NCI-H446 treated with DMSO at 0.1 percent for 48 hours (cell line): ENCODE measurements at places on chromosomes 2 and 18.
A peak's percentile ranks its signal among the peaks of the same experiment; 100 is the strongest.

DNA sequence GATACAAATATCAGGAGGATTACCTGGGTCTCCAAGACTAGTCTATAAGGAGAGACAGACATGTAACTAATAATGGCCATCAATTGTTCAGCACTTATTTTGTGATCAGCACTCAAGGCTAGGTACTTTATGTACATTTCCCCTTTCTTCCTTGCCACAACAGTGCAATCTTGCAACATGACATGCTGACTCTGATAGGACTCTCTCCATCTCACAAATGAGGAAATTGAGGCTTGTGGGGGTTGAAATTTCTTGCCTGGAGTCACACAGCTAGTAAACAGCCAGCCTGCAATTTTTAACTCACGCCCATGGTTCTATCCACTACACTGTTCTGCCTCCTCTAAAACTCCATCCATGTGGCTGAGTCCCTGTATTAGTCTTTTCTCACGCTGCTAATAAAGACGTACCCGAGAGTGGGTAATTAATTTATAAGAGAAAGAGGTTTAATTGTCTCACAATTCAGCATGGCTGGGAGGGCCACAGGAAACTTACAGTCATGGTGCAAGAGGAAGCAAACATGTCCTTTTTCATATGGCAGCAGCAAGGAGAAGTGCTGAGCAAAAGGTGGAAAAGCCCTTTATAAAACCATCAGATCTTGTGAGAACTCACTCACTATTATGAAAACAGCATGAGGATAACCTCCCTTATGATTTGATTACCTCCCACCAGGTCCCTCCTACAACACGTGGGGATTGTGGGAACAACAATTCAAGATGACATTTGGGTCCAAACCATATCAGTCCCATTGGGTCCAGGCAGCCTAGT, 302.4 kb downstream of the PLCL1 start:
- DNase-seq = no peak

DNA sequence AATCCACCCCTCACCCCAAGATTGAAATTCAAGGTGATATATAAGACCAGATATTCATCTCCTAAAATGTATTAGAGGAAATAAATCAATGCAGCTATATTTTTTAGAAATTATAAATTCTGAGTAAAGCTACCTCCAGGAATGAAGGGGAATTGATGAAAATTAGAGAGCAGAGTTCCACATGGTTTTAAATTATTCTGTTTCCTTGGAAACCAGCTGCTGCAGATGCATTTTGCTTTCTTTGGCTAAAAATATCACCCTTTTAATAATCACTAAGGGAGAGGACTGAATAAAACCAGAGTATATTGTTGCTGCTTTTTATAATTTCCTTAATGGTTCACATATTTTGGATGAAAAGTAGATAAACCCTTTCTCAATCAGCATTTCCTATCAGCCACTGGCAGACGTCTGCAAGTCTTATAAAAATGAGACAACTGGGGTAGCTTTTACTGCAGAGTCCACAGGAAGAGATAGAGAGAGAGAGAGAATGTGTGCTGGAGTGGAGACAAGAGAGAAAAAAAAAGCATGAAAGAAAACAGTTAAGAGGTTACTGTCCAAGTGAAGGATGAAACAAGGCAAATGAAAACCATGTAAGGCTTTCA, 2.0 kb downstream of the CSRNP3 start:
- peak; percentile 56 for DNase-seq

DNA sequence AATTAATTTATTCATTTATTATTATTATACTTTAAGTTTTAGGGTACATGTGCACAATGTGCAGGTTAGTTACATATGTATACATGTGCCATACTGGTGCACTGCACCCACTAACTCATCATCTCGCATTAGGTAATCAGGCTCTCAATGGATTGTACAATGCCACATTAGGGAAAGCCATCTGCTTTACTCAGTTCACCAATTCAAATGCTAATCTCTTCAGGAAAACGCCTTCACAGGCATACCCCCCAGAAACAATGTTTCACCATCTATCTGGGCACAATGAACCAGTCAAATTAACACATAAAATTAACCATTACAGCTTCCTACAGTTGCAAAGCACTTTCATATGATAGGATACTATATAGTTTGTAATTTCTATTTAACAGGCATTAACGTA, 84.8 kb upstream of the DNAJC10 start:
- DNase-seq = peak; percentile 47

GRCh38 chr2:120699292-120699691, 36.4 kb upstream of the GLI2 start:
- DNase-seq = no peak

DNA sequence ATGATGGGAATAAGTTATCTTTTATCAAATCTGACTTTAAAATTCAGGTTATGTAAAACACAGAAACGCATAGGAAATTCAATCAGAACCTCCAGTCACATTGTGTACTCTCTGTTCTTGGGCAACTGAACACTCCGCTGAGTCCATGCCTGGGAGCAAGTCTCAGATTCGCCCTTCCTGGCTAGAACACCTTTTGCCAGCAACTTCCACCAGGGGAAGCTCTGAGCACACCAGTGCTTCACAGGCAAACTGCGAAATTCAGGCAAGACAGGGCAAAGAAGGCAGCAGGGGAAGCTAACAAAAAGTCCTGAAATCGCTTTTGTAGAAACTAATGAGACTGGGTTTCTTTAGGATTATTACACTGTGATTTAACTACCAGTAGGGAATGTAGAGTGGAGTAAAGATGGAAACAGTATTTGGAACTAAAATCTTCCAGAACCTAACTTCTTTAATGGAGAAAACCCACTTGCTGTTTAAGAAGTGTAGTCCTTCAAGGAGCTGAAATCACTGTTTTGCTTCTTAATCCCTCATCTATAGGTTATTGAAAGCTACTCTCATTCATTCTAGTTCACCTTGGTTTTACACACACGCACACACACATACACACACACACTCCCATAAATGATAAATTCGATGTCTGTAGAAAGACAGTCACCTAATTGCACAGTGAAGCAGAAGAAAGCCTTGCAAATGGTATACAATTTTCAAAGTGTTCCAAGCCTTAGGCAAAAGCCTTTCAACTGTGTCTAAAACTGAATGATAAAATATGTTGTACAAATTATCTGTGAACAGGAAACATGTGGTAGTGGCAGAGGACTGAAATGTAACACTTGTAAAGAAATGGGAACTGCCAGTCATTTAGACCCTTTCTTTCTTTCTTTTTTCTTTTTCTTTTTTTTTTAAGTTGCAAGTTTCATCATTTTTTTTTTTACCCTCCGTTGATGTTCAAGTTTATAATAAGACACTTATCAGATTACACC, 214.5 kb downstream of the TMEM182 start:
- DNase-seq = peak; percentile 66

GRCh38 chr2:165634855-165635254, 159.2 kb downstream of the GALNT3 start:
- DNase-seq = peak; percentile 88

DNA sequence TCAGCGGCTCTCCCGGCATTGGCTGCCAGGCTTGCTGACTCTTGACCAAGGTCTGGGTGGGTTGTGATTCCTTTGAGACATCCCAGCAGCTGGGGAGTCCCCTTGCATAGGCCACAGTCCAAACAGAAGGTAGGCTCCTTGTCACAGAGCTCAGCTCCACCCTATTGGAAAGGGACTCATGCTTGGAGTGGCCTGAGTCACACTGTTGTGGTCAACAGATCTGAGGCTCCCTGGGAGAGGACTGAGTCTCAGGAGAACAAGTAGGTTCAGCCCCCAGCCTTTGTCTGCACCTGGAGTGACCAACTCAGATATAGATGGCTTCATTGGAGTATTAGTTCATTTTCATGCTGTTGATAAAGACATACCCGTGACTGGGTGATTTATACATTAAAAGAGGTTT, 32.1 kb upstream of the SH3BP4 start:
- no peak for DNase-seq

GRCh38 chr2:44118257-44118656, 50.4 kb upstream of the PPM1B start:
- DNase-seq = no peak

DNA sequence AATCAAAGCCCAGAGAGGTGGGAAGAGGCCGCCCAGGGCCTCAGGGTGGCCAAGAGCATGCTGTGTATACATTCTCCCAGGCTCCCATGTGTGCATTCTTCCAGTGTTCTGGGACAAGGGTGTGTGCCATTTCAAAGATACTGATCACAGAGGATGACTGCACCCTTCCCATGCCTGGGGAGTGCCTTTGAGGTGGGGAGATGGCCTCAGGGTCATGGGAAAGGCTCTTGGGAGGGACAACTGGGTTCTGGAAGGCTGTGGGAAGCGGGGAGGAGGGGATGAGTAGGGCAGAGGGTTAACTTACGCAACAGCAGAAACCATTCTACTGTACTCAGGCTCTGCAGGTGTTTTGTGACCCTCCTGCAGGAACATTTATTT, 40.9 kb downstream of the KLHL29 start:
- DNase-seq = no peak

- DNase-seq = no peak
These were observed 1.8 kb downstream of the CCDC141 start for GRCh38 chr2:179048099-179048498.

DNA sequence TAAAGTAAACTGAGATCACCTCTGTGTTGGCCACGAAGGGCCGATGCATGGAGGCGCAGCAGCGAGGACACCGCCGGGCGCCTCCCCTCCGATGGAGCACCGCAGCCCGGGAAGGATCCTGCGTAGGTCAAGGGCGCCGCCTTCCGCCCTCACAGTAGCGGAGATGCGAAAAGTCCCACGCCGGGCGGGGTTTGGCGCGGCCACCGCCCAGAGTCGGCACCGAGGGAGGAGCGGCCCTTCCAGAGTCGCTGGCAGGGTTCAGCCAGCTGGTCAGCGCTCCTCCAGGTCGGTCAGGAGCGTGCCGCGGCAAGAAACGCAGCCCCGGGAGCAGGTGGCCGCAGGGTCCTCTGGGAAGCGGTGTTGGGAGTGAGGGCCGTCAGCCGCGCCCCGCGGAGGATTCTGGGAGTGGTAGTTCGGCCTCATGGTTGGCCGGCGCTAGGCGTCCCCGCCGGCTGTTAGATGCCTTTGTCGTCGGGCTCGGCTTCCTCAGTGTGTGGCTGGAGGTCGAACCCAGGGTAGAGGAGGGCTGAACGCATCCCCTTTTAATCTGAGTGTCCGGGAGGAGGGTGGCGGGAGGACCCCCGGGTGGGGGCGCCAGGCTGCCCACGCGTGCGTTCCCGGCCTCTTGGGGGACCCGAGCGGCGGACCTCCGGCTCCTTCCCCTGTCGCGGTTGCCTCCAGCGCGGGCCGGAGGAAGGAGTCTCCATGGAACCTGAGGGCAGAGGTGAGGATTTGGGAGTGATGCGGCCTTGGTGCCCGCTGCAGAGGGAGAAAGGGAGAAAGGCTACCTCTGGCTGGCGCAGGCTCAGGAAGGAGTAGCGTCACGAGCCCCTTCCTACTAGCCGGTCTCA, at the start of gene ZNF892:
ZNF892 (plus strand) TSS at position 411 of the 851 bp plus-strand sequence; CDS start at position 706, 295 bp downstream.
- peak; percentile 68 for DNase-seq

GRCh38 chr2:215994911-215995310, 18.4 kb downstream of the MREG start:
- no peak for DNase-seq

DNA sequence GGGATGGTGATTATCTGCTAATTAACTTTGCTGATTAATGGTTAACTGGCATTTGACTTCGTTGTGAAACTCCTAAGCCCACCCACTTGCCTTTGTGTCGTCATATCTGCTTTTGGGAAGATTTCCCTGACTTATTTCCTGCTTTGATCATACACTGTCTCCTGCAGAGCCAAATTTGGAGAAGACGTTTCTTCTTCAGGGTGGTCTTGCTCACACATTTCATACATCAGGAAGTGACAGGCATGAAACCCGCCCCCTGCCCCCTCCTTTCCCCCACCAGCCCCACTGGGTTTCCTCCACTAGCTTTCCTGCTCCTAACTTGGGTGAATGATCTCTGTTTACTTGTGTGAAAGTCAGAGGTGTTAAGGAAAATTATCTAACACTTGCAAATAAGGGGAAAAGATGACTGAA, 300.1 kb downstream of the TSN start:
- DNase-seq = no peak
